ENCODE measurements at places on chromosomes 3 and 15.
A peak's percentile ranks its signal among the peaks of the same experiment; 100 is the strongest.

GRCh38 chr3:67564973-67565372, 89.4 kb downstream of the SUCLG2 start:
- DNase-seq: no peak

DNA sequence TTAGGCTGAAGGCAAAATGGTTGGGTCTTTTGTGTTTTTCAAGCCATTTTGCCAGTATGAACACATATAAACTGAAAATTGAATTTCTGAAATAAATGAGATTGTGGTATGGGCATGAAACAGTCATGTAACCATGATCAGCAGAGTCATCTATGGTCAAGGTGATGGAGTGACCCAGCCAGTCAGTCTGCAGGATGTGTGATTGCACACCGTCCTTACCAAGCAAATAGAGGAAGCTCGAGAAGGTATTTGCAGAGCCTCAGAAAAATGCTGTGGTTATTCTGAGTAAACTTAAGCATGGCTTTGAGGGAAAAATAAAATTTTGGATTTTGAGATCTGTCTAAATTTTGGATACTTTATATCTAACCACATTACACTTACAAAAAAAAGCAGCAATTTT, 95.9 kb upstream of the RNF7 start:
- no peak for DNase-seq

DNA sequence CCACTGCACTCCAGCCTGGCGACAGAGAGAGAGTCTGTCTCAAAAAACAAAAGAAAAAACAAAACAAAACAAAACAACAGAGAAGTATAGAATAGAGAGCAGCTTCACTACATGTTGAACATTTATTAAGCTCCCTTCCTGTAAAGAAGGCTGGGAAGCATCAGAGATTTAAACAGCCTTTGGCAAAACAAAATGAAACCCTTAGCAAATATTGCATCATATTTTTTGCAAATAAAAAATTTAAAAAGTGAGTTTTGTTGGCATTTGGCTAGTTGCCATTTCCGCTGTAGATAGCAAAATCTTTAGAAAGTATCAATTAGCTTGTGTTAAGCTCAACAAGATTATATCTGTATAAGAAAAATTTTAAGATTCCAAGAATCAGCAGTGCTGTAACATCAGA, 151.2 kb downstream of the SERPINI1 start:
- no peak for DNase-seq

GRCh38 chr3:111936967-111937366, 41.9 kb upstream of the ABHD10 start:
- no peak for DNase-seq

GRCh38 chr3:97793420-97794019, 28.3 kb upstream of the CRYBG3 start:
- DNase-seq: no peak

DNA sequence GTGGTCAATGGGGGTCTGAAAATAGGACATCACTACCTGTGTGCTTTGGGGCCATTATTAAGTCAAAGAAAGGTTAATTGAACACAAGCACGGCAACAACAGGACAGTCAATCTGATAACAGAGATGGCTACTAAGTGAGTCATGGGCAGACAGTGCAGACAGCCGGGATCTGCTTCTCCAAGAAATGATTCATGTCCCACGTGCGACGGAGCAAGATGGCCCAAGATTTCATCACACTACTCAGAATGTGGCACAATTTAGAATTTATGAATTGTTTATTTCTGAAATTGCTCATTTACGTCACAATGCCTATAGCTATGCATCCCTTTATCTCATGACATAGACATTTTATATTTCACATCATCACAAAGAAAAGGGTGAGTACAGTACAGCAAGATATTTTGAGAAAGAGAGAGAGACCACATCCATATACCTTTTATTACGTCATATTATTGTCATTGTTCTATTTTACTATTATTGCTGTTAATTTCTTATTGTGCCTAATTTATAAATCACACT, 770.6 kb upstream of the NR2F2 start:
- no peak for DNase-seq

GRCh38 chr3:66035763-66036477, 2.8 kb downstream of the MAGI1 start:
- peak; percentile 43 for DNase-seq

GRCh38 chr3:138369151-138369900, 20.9 kb downstream of the MRAS start:
- DNase-seq: no peak

- DNase-seq: no peak
Measured at GRCh38 chr3:25043177-25043576, 384.9 kb upstream of the RARB start.

DNA sequence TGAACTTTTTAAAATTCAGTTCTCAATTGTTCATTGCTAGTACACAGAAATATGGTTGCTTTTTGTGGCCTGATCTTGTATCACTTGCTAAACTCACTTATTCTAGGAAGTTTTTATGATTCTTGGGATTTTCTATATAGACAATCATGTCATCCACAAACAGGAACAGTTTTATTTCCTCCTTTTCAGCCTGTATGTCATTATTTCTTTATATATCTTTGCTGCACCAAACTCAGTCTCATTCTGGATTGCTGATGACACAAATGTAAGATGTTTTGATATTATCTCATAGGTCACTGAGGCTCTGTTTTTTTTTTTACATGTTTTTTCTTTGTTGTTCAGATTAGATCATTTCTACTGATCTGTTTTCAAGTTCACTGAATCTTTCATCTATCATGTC, 71.7 kb downstream of the TTBK2 start:
- no peak for DNase-seq

DNA sequence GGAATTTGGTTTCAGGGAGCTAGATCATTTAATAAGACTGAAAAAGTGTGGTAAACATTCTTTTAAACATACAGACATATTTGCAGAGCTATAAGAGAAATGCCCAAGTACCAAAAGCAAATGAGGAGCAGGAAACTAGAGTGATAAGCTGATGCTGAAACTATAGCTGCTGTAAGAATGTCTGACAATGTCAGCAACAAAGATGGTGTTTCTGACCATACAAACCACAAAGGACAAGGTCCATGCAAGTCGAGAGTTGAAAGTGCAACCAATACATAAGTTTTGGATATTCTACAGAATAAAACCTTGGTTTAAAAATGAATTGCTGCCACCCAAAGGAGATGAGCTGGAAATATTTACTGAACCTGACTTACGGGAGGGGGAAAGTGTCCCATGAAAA, 610.2 kb downstream of the TBL1XR1 start:
- no peak for DNase-seq

DNA sequence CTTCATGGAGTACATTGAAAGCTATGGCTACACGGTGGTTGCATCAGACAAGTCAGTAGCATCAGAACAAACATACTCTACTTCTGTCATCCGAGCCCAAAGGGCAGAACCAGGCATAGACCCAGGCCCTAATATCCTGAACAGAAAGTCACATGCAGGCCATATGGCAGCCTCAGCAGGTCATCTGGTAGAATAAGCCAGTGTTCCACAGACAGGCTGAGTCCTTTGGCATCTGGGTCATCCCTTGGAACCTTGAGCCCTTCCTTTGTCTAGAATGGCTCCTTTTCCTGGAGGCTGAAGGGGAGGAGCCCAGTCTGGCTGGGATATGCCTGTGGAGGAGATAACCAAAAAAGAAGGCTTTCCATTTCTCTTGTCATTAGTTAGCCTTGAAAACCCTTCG, 29.2 kb downstream of the SEMA6D start:
- no peak for DNase-seq

DNA sequence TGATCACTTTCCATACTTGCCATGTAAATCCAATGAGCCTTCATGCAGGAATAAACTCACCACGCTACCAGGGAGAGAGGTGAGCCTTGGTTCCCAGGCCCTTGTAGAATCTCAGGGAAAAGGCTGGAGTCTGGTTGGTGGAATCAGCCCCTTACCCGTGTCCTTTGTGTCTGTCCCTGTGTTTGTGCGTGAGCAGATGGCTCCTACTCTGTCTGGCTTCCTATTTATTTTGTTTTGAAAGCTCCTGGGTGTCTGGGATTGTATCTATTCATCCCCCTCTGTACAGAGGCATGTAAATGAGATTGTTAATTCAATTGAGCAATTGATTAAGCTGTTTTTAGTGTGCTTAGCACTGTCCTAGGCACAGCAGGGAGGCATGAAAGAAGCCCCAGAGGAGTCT, 278.1 kb downstream of the THSD4 start:
- no peak for DNase-seq

GRCh38 chr15:28986108-28986507, 100.3 kb downstream of the APBA2 start:
- DNase-seq: no peak

DNA sequence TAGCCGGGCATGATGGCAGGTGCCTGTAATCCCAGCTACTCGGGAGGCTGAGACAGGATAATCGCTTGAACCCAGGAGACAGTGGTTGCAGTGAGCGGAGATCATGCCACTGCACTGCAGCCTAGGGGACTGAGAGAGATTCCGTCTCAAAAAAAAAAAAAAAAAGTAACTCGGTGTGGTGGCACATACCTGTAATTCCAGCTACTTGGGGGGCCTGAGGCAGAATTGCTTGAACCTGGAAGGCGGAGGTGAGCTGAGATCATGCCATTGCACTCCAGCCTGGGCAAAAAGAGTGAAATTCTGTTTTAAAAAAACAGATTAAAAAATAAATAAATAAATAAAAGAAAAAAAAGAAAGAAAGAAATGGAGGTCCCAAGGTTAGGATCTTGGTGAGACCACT, 6.2 kb upstream of the FLNB start:
- no peak for DNase-seq

DNA sequence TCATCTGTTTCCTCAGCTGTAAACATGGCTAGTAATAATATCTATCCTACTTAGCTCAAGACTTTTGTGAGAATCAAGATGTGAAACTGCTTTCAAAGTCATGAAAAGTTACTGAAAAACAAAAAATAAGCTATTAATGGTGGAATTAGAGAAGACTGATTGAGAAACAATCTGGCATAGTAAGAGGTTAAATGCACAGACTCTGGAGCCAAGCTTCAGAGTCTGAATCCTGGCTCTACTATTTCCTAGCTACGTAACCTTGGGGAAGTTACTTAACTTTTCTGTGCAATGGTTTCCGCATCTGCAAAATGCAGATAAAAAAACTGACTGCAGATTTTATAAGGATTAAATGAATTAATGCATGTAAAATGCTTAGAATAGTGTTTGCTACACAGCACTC, 28.8 kb downstream of the LRRFIP2 start:
- DNase-seq: no peak

DNA sequence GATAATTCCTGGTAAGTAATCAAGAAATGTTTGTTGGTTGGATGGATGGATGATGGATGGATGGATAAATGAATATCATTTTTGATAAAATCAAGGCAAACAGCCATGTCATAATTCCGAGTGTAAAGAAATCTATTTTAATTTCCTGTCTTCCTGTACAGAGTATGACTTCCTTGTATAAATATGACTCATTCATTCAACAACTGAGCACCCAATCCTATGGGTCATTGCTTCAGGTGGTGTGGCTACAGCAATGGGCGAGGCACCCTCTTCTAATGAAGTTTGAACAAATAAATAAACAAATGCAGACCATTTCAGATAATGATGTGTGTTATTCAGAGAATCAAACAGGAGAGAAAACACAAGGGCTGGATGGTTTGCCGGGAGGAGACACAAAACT, 198.7 kb downstream of the TNIK start:
- no peak for DNase-seq

DNA sequence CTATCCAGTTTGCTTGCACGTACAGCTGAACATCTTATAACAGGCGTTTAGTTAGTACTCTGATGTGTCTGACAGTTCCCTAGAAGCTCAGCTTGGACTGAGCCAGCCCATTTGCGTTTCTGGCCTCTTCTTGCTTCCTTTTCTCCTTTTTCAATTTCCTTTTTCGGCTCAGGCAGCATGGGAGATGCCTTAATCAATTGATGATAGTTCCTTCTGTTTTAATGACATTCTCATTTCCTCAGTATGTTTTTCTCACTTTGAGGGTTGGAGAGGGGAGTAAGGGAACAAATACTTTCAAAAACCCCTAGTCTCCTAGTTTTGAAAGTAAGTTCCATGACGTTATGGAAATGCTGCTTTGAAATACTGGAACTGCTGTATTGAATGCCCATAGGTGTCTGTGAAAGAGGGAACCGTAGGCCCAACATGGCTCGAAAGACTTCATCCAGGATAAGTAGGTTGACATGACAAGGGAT, 18.9 kb downstream of the IL1RAP start:
- DNase-seq: no peak

DNA sequence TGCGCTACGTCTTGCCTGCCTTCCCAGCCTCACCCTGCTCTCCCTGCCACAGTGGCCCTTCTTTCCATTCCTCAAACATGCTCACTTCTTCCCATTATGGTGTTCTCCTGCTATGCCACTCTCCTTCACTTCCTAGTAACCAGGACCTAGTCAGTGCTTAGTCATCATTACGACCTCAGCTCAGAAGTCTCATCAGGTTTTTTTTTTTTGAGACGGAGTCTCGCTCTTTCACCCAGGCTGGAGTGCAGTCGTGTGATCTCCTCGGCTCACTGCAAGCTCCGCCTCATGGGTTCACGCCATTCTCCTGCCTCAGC, 149.5 kb downstream of the GREM1 start:
- DNase-seq: no peak

- DNase-seq: no peak
Measured at GRCh38 chr3:67846166-67846565, 191.8 kb upstream of the SUCLG2 start.

DNA sequence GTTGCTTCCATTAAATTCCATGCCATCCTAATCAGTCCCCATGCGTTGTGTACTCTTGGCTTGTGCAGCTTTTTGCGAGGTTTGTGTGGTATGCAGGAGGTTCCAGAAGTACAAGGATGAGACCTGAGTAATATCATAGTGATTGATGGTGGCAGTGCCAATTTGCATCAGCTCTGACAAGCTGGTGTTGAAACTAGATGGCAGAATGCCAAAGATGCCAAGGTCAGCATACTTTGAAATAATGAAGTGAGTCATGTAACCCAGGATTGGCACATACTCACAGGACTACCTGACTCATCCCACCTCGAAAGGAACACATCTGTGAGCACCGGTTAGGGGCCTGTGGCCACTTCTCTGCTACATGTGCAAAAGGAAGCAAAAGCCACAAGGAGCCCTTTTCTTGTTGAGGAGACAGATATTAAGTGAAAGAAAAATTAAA, 14.3 kb downstream of the KAT2B start:
- DNase-seq: no peak

GRCh38 chr15:79956354-79956939, 14.5 kb downstream of the BCL2A1 start:
- DNase-seq: no peak

DNA sequence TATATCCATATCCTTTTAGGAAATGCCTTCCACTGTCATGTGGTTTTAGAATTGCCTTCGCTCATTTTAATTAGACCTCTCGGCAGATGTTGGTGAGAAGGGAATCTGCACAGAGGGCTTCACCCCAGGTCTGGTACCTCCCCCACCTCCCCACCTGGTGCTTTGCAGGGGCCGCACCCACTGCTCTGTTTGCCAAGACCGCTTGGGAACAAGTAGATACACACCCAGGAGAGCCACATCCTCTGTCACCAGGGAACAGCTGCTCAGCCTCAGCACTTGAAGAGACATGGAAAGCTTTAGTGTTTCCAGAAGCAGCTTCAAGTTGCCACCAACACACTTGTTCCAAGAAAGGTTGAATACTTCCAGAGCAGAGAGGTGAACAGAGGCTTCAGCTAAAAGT, 21.8 kb downstream of the LRRC31 start:
- DNase-seq: no peak

Measured in H7 (cell line).